ENCODE measurements at places on chromosomes 11 and 22.

- no peak for DNase-seq
These were observed 1.4 kb downstream of the POGLUT3 start for GRCh38 chr11:108496643-108497256.

- DNase-seq, result no peak
These were observed 17.7 kb upstream of the GRK3 start for GRCh38 chr22:25546751-25547150.

DNA sequence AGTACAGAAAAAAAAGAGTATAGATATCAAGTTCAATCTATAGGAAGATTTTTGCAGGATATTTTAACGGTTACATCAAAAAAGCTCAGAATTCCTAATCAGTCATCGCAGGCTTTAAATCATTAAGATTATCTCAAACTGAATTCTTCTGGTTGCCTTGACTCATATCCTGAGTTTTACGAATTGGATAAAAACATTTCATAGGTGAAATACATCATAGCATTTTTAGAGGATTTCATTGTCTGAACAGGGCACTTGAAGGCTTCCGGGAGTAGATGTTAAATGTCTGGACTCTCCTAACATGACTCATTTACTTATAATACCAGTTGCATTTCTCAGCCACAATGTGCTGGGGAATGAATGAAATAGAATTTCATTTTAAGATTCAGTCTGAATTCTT is 2216.6 kb upstream of the RAG2 start:
- no peak for DNase-seq

- DNase-seq, result no peak
These were observed 64.7 kb upstream of the CD5 start for GRCh38 chr11:61037441-61038093.

DNA sequence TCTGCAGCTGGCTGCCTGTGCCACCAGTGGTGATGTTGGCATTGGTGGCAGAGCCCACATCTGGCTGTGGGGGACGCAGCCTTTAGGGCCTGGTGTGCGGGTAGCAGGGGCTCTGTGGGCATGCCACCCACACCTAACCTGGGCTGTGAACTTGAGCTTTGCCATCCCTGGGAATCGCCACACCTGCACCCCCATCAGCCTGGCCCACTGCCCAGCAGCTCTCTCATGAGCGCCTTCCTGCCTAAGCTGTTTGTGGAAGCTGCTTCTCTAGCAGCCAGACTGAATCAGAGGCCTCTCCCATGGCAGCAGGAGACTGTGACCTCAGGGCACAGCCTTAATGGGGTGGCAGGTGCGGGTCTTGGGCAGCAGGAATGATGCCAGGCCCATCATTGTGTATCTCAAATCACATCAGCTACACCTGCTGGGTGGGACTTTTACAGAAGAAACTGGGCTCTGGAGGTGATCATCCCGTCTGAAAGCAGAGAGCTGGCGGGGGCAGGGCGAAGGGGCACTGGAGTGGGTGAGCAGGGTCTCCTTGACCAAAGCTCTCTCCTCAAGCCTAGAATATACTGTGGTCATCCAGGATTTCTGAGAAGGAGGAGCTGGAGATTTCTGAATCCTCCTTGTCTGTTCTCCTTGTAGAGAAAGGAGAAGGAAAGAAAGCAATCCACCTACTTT is 17.8 kb upstream of the CARS1 start:
- no peak for DNase-seq

DNA sequence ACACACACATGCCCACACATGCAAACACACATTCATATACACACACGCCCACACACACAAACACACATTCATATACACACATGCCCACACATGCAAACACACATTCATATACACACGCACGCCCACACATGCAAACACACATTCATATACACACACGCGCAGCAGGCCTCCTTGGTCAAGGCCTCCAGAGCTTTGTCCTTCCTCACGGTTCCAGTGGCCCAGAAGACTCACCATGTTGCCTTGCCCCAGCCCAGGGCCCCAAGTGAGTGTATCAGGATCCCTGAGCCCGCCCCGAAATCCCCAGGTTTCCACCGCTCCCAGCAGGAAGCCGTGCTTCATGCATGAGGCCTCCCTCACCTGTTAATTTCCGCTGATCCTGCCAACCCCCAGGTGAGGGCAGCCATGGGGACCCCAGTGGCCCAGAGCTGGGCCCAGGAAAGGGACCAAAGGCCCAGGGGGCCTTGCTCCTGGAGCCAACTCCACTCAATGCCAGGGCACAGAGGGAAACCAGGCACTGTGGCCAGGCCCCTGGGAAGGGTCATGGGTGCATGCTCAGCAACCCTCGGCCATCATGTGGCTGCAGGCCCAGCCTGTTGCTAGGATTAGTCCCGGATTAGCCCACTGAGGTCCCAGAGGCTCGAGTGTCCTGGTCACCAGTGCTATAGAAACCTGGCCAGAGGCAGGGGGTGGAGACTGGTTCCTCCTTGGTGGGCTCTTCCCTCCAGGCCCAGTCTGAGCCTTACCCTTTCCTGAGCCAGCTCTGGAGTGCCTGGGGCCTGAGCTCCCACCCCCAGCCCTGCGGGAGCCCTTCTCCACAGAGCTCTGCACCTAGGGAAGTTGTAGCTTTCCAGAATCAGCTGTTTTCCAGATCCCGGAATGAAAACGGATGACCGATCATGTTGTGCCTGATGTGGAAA is 34.4 kb downstream of the IGF2 start:
- no peak for DNase-seq

GRCh38 chr11:26950260-26950719 is 43.6 kb upstream of the FIBIN start:
- no peak for DNase-seq

GRCh38 chr11:70176940-70177689 is 26.0 kb upstream of the FADD start:
- peak; percentile 63 for DNase-seq

DNA sequence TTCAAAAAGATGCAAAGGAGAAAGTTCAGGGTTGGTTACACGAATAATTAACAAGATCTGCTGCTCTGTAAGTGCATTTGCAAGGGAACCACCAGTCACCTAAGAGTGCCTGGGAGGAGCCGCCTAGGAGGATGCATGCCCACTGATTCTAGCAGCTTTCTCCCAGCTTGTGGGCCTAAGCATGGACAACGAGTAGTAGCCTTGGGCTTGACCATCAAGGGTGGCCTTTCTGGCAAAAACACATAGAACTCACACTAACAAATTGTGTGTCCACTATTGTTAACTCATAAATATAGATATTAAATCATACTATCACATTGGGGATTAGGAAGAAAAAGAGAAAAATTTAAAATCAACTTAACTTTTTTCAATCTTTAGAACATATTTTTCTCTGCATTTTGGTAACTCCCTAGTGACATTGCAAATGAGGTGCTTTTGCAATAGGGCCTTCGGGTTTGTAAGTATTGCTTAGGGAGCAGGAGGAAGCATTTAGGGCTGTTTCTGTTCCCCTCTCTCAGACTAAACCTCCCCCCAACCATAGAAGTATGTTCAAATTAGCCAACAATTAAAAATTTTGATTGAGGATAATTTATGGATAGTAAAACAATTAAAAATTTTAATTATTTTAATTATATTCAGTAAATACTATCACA is 57.3 kb upstream of the CEP295 start:
- no peak for DNase-seq

All from activated naive CD8-positive, alpha-beta T cell treated with anti-CD3 and anti-CD28 coated beads for 36 hours (primary cell).